ENCODE measurements at places on chromosomes 4 and X.

DNA sequence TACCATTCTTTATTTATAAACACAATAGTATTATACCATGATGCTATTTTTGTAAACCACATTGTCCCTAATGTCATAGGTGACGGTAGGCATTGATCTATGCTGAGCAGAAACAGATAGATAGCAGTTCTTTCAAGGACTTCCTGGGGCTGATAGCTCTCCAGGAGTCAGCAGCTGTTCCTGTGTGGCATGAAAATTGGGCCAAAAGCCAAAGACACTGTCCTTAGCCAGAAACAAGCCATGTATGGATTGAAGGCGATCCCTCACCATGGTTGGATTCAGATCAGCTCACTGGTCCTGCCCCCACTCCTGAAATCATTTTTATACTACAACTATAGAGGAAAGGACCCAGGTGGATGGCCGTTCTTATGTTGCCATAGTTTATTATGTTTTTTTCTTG, 53.6 kb downstream of the DDX60 start:
- DNase-seq: peak; percentile 82

GRCh38 chr4:65175585-65175984, 494.7 kb downstream of the EPHA5 start:
- DNase-seq: no peak

DNA sequence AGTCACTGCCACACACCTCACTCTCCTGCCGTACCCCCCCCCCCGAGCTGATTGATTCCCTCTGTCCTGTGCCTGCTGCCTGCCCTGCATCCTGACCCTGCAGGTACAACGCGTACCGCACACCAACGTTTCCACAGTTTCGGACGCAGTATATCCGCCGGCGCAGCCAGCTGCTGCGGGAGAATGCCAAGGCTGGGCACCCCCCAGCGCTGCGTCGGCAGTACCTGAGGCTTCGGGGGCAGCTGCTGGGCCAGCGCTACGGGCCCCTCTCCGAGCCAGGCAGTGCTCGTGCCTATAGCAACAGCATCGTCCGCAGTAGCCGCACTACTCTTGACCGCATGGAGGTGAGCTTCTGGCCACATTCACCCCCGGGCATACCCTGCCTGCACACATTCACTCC, 1.3 kb downstream of the WDR13 start:
- DNase-seq: no peak

DNA sequence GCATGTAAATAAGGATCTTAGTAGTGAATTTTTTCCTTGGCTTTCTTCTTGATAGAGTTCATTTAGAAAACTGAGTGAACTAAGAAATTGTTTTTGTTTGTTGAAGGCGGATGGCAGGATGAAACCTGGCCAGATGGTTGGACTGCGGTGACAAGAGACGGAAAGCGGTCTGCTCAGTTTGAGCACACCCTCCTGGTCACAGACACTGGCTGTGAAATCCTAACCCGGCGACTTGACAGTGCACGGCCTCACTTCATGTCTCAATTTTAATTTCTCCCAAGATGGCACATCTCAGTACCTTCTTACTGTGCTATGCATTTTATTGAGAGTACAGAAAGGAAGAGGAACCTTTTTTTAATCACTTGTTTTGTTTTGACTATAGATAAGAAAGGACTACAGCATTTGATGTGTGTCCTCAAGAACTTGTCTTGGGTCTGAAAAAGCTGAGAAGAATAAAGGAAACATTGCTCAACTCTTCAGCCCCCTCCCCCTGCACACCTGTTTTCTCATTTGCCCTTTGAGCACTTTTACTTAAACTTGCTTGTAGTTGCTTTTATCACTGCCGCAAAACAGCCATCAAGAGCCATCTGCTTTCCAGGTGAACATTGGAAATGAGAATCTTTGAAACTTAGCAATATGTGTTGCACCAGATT, 27.4 kb downstream of the ADH5 start:
- DNase-seq: no peak

GRCh38 chr4:16582526-16582925, 315.9 kb downstream of the LDB2 start:
- no peak for DNase-seq

DNA sequence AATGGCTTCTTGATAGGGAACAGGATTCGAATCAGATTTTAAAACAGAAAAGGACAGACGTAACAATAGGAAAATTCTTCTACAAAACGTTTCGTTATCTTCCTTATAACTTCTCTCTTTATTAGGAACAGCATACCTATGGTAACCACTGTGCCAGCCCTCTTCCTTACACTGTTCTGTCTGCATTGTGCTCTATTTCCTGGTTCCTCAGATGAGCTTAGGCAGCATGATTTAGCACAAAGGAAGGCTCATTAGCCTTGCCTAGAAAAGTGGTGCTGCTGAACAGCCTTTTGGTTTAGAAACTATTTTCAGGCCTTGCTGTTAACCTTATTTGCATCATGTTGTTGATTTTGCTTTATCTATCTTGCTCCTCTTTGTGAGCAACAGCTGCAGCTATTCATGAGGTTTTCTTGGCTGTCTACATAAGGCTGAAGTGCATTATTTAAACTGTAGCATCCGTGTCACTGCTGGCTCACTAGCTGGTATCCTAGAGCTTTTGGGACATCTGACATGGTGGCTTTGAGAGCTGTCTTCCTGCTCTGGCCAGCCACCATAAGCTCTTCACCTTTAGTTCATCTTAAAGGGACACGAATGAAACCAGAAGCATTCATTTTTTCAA, 69.9 kb upstream of the NRK start:
- DNase-seq: no peak

DNA sequence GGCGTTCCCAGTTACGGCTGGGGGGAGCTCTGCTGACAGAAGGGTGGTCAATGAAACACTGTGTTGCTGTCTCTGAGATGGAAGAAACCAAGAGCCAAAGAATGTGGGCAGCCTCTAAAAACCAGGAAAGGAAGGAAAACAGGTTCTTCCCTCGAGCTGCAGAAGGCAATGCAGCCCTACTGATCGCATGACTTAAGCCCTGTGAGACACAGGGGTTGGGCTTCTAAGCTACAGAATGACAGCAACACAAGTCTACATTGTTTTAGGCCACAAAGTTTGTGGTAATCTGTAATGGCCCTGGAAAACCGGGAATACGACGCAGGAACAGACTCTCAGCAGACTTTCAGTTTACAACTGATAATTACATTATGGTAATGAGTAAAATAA, 38.2 kb upstream of the MTNR1A start:
- DNase-seq: no peak

GRCh38 chr4:74473155-74473811, 28.3 kb downstream of the AREG start:
- no peak for DNase-seq

DNA sequence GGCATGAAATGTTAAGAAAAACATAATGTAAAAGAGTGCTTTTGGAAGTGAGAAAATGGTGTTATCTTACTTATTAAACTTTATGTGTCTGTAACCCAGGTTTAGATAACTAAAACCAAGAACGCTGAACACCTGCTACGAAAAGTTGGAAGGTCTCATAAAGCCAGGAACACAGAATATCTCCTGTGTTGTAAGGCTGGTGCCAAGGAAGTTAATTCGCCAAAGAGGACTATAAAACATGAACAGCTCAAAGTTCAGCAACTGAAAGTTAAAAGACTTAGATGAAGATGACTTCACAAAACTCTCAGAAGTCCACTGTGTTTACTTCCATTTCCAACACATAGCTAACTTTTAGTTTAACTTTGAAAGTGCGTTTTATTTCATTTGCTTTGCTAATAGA, 54.3 kb downstream of the GPRIN3 start:
- DNase-seq: no peak

GRCh38 chr4:37873386-37873785, 17.5 kb upstream of the TBC1D1 start:
- no peak for DNase-seq

DNA sequence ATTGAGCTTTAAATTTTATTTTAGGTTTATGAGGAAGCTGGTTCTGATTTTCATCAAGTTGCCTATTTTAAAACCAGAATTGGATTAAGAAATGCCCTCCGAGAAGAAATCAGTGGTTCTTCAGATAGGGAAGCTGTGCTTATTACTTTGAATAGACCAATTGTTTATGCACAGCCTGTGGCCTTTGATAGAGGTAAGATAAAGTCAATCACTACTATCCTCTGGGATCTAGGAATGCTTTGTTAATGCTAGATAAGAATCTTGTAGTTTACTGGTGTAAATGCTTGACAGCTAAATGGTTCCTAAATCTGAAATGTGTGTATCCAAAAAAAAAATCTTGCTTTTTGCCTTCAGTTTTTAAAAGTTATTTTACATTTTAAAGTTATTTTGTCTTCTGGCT, 73.0 kb upstream of the ADAD1 start:
- no peak for DNase-seq

DNA sequence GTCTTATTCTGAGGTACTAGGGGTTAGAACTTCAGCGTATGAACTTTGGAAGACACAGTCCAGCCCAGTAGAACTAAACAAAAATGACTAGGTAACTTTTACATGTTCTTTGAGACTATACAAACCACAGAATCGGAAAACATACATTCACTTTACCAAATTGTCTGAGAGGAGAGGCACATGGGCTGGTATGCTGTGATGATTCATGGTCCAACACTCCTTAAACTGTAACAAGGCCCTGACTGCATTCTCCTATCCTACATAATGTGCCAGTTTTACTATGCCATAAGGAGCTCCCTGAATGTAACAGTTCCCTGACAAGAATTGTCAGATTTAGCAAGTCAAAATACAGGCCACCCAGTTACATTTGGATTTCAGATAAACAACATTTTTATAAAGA, 640.0 kb downstream of the RAB28 start:
- no peak for DNase-seq

DNA sequence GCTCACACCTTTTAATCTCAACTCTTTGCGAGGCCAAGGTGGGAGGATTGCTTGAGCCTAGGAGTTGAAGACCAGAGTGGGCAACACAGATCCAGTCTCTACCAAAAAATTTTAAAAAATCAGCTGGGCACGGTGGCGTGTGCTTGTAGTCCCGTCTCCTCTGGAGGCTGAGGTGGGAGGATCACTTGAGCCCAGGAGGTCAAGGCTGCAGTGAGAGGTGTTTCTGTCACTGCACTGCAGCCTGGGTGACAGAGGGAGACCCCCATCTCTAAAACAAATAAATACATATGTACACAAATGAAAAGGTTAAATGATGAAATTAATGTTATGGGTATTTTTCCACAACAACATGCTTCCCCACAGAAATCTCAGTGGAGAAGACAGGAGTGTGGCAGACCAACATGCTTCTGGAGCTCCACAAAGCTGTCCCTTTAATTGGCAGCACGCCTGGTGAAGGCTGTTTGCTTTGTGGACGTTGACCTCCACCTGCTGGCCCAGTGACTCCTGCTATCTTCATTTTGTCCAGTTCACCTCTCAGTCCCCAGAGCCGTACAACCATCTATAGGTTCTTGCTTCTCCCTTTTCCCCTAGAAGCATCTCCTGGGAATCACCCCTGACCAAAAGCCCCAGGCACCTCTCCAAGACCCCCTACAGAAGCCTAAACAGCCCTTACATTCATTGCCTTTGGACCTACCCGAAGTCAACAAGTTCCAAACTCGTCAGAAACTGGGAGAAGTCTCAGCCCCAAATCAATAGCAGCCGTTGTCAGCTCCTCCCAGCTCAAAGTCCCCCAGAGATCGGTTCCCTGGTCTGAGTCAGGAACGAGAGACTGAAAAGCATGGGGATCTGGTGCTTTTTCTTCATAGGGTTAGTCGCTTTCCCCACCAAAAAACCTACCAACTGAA, 36.4 kb upstream of the CD99 start:
- no peak for DNase-seq

GRCh38 chrX:633985-634958, 3.7 kb downstream of the SHOX start:
- DNase-seq: no peak

DNA sequence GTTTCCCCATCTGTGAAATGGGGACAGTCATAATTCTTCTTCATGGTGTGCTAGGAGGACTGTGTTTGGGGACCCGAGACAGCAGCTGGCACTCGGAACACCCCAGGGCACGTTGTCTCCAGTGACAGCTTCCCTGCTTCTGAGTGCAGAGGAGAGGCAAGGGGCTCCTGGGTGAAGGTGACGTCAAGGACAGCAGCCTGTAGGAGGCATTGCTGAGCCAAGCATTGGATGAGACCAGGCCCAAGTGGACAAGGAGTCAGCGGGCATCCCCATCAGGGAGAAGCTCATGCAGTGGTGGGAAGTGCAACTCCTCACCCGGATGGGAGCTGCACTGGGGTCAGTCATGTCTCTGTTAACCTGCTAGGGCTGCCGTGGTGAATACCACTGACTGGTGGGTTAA, 46.1 kb downstream of the EVC start:
- no peak for DNase-seq

- DNase-seq: no peak
These were observed 10.8 kb downstream of the LARP7 start for GRCh38 chr4:112647785-112648184.

GRCh38 chr4:14152834-14153519, 525.5 kb upstream of the BOD1L1 start:
- DNase-seq: no peak

DNA sequence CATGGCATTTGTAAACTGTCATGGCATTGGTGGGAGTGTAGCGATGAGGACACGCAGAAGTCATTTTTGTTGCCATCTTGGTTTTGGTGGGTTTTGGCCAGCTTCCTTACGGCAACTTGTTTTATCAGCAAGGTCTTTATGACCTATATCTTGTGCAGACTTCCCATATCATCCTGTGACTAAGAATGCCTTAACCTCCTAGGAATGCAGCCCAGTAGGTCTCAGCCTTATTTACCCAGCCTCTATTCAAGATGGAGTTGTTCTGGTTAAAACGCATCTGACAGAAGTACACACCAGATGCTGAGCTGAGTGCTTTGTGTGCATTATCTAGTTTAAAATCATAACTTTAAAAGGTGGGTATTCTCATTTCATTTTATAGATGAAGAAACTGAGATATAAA, 268.8 kb upstream of the GALNT7 start:
- DNase-seq: no peak

DNA sequence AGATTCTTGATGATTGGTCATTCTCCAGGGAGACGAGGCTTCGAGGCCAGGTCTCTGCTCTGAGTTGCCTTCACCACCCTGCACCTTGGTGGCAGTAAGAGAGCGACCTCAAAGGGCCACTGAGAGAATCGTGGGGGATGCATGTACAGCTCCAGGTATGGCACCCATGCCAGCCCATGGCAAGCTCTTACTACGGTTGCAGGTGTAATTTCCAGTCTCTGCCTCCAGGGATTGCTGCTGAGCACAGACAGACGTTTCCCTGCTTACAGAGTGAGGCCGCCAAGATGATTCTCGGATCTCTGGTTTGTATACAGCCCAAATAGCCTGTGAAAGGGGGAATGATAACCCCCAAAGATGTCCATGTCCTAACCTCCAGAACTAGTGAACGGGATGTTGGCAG, 16.3 kb upstream of the DRD5 start:
- DNase-seq: no peak

Data from NCI-H1105 treated with DMSO at 0.1 percent for 48 hours (cell line).